Gastrocnemius medialis (tissue), 4 donors: ENCODE measurements at places on chromosomes 4 and X. TPM values are rescaled to one million over a fixed set of nuclear protein-coding genes. Genes with fewer than 3 reads are reported as not detected.

Gene CT45A7
- total RNA-seq: not detected

Gene LETM1
- total RNA-seq: 23.2 TPM

Gene UGT2B11
- total RNA-seq: not detected

Gene GABRE
- 0.26 TPM for total RNA-seq

Gene MAGEB1
- not detected for total RNA-seq

Gene USP17L22
- total RNA-seq: not detected

Gene TBC1D1
- total RNA-seq: 176 TPM

Gene NSD2
- total RNA-seq: 21.3 TPM

Gene ENOX2
- total RNA-seq: 8.0 TPM

Gene TLR2
- 2.7 TPM for total RNA-seq

Gene KIF4A
- total RNA-seq: not detected

Gene BCORL1
- total RNA-seq: 1.1 TPM

Gene SMS
- 9.3 TPM for total RNA-seq

Gene TRO
- 0.71 TPM for total RNA-seq

Gene WDR13
- 82.7 TPM for total RNA-seq

Gene NLRP2B
- total RNA-seq: 0.36 TPM

Gene GAGE13
- not detected for total RNA-seq

Gene PNMA5
- total RNA-seq: not detected

Gene DGKK
- total RNA-seq: not detected

Gene ZNF185
- 1.2 TPM for total RNA-seq

Gene RNF128
- 5.6 TPM for total RNA-seq

Gene HAND2
- total RNA-seq: 1.00 TPM

Gene NR0B1
- not detected for total RNA-seq

Gene IL2
- not detected for total RNA-seq

Gene HDAC8
- 9.0 TPM for total RNA-seq

Gene FSTL5
- not detected for total RNA-seq

Gene TEX11
- not detected for total RNA-seq

Gene MORF4L2
- 204 TPM for total RNA-seq

Gene LRIT3
- not detected for total RNA-seq

Gene NPY5R
- not detected for total RNA-seq

Gene SORCS2
- total RNA-seq: 1.2 TPM

Gene RENBP
- total RNA-seq: 2.2 TPM

Gene GC
- total RNA-seq: not detected

Gene PHOX2B
- total RNA-seq: not detected

Gene PNCK
- 1.6 TPM for total RNA-seq

Gene IQCM
- not detected for total RNA-seq

Gene APLN
- total RNA-seq: not detected

Gene NPNT
- 3.3 TPM for total RNA-seq

Gene PAGE2B
- total RNA-seq: not detected

Gene BEND4
- total RNA-seq: not detected

Gene LDB2
- 20.0 TPM for total RNA-seq

Gene CLIC2
- 6.5 TPM for total RNA-seq

Gene ASB9
- total RNA-seq: 1.7 TPM

Gene SRPK3
- 30.3 TPM for total RNA-seq

Gene BST1
- total RNA-seq: 0.26 TPM

Gene ENPEP
- total RNA-seq: 1.4 TPM
